ENCODE measurements at places on chromosomes 5 and 9.

GRCh38 chr9:8262625-8263622, 463.3 kb upstream of the DMAC1 start:
- DNase-seq, result no peak

GRCh38 chr9:77982581-77983319, 48.9 kb downstream of the GNAQ start:
- DNase-seq, result no peak

- no peak for DNase-seq
Measured at GRCh38 chr9:89425024-89425805, 72.7 kb downstream of the SEMA4D start.

DNA sequence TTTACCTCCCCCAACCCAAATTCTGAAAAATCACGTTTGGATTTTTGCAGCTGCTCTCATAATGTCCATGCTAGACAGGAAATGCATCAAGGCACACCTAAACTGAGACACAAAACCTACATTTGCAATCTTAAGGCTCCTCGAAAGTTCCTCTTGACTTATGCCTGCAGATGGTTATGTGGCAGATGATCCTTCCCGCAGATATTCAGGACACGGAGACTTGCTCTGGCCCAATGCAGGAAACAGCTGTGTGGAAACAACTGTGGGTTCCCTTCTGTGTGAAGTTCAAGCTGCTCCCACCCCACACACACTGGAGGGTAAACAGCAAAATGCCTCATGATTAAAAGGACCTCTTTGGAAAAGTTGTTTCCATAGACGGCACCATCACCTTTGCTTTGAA, 253.8 kb downstream of the EBF1 start:
- DNase-seq, result no peak

- no peak for DNase-seq
Measured at GRCh38 chr5:125059255-125060002, 313.0 kb upstream of the ZNF608 start.

Measured in Calu3 (cell line).